ENCODE measurements at places on chromosomes 5 and 9. TPM values are rescaled to one million over a fixed set of nuclear protein-coding genes. Genes with fewer than 3 reads are reported as not detected.

Gene FOXD1
- 0.61 TPM for total RNA-seq

DNA sequence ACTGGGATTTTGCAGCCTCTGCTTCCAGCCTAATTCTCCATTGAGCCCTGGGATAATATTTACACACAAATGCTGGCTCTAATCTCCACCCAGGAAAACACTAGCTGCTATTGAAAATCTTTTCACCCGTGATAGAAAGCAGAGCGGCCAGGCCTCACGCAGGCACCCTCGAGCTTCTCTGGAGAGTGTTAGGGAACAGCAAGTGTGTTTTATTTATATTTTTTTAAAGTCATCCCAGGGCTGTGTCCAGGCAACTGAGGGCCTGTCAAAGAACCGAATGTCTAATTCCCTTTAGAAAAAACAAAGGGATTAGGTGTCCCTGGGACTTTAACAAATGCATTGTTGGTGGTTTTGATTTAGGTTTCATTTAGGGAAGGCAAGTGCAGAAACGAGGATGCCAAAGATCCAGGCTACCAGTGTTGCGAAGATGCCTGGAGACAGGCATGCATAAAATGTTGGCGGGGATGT is 51.2 kb upstream of the SPRY4 start:
- DNase-seq, result no peak

DNA sequence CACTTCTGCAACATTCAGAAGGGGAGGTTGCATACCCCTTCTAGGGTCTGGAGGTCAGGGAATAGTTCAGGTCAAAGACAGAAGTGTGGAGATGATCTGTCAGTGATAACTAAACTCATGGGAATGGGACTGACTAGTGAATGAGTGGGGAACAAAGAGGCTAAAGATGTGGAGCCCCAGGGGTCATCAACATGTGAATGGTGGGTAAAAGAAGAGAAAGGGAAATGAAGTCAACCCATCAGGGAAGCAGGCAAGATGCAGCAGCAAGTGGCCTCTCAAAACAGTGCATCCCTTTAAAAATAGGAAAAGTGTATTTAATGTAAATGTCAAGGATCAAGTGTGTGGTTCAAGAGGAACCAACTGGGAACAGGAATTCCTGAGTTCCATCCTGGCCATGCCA is 69.9 kb downstream of the PLPPR1 start:
- peak; percentile 73 for DNase-seq

- no peak for DNase-seq
Measured at GRCh38 chr9:116430849-116431248, 256.3 kb upstream of the TRIM32 start.

DNA sequence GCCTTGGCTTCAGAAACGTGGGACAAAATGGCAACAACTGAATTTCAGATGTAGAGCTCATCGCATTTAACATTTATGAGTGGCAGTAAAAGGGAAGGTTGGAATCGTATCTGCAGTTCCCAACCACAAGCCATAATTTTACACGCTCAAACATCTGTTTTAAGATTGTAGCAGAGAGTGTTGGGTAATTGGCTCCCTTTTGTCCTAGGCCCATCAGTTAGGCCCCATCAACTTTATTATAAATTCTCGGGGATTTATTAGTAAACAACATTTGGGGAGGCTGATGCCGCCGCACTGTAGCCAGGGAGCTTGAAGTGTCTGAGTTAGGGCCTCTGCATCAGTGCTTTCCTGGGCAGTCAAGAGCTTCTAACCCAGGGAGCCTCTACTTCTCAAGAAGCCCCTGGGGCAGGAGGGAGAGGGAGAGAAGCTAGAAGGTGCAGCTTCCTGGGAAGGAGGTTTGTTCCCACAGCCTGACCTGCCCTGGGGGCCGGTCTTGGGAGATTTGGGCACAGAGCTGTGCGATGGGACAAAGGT is 66.2 kb downstream of the HSPA4 start:
- no peak for DNase-seq

DNA sequence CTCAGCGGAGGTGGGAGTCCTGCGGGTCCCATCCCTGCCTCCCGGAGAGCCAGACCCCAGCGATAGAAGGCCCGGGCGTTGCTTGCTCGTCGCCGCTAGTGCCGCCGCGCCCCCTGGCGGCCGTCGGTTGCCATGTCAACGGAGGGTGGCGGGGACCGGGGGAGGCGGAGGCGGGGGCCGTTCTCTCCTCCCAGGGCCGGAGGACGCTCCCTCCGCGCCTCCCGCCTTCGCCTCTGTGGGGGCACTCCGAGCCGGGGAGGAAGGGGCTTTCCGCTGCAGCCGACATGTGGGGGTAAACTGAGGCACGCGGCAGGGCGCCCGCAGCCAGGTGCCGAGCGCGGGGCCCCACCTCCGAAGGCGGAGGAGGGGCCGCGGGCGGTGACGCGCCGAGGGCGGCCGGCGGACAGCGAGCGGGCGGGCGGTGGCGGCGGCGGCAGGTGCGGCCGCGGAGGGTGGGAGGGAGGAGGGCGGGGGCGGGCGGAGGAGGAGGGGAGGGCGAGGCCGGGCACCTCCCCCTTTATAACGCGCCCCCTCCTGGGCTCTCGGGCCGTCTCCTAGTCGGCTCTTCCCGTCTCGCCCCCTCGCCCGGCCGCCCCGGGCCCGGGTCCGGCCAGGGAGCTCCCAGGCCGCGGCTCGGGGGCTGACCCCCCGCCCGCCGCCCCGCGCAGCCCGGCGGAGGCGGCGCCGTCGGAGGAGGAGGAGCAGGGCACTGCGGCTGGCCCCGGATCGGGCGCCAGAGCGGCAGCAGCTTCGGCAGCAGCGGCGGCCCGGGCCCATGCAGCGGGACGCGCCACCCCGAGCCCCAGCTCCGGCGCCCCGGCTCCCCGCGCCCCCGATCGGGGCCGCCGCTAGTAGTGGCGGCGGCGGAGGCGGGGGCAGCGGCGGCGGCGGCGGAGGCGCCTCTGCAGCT is 556 bp upstream of the CDK9 start:
- DNase-seq, result peak; percentile 96

DNA sequence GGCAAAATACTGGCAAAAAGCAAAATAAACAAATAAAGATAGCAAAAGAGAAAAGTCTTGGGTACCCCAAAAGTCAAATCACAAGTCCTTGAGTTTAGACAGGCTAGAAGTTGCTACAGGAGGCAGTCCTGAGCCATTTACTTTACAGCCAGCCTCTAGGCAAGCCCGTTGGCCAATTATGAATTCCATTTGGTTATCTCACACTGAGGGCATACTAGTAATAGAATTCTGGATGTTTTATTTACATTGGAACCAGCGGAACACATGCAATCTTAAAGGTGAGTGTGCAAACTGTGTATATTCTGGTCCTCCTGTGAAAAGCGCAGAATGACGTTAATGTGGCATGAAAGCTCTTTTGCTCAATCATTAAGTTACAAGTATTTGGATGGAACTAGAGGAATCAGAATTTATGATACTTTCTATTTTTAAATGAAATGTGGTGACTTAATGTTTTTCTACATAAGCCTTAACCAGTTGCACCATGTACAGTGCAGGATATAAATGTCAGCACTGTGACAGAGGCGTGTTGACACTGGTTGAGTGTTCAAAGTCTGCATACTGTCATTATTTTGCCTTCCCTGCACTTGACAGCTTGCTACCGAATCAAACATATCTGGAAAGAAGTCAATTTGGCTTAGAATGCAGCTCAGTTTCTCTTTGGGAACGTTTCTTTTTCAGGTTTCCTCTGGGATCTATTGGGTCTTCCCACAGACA is 7.9 kb downstream of the GDNF start:
- no peak for DNase-seq
